ENCODE measurements at places on chromosomes 1 and 21. TPM values are rescaled to one million over a fixed set of nuclear protein-coding genes. Genes with fewer than 3 reads are reported as not detected.

- H3K4me1 ChIP-seq, result peaks cover 15% of the 10 kb centered on the region
- DNase-seq, result no peak
- H3K27ac ChIP-seq, result peak overlapping the region; percentile 12
Measured at GRCh38 chr1:3858231-3858981, 1.1 kb downstream of the DFFB start.

DNA sequence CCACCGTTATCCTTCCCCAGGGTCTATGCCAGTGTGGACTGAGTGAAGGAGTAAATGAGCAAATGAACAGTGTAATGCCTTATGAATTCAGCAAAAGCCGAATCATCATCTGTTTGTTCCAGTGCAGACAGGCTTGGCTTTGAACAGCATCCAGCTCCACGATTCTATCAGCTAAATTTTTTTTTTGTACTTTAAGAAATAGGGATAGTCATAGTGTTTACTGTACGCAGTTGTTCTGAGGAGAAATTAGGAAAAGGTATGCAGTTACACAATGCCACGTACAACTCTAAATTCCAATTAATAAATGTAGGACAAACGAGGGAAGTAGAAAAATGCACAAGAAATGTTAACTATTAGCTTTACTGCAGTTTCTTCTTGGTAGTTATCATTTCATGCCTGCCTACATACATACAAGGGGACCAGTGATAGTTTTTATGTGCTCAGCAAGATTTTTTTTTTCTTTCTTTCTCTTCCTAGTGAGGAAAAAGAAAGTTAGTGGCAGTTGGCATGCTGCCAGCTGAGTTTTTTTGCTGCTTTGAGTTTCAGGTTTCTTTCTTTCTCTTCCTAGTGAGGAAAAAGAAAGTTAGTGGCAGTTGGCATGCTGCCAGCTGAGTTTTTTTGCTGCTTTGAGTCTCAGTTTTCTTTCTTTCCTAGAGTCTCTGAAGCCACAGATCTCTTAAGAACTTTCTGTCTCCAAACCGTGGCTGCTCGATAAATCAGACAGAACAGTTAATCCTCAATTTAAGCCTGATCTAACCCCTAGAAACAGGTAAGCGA, at the start of gene IFI44L:
Gene IFI44L (plus strand): TSS at position 646 of the 777 bp plus-strand sequence. CDS start 7,468 bp downstream, outside the sequence.
- no peak within 1 kb of the TSS for H3K4me3 ChIP-seq
- no peak within 1 kb of the TSS for H3K27ac ChIP-seq
- H3K4me1 ChIP-seq, result no peaks in the 10 kb centered on the region
- no peaks in the 10 kb centered on the region for H3K36me3 ChIP-seq
- H3K27me3 ChIP-seq, result peaks cover 2% of the 10 kb centered on the region

The POU2F1 gene
- 36.1 TPM for total RNA-seq

The SYT14 gene
- 3.7 TPM for total RNA-seq

GRCh38 chr1:228500143-228500734, 13.1 kb downstream of the RNF187 start:
- no peaks in the 10 kb centered on the region for H3K4me1 ChIP-seq
- no peak for DNase-seq
- H3K27me3 ChIP-seq, result peaks cover 22% of the 10 kb centered on the region
- no peak overlapping the region for H3K4me3 ChIP-seq
- no peak overlapping the region for H3K27ac ChIP-seq

DNA sequence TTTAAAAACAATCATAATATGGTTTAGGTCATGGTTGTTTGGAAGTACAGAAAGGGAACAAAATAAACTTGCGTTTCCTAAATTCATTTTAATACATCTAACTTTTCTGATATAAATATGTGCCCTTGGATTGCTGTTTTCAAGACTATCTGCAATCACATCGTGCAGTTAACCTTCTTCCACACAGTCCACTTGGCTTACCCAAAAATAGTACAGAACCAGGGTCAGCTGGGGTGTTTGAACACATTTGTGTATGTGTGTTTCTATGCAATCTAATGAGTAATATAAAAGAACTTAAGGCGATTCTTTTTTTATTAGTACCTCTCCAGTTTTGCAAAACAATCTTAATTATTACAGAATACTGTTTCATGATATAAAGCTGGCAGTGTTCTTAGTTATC, 19.9 kb downstream of the SAMSN1 start:
- H3K4me1 ChIP-seq, result no peaks in the 10 kb centered on the region
- DNase-seq, result no peak
- no peaks in the 10 kb centered on the region for H3K27me3 ChIP-seq
- H3K36me3 ChIP-seq, result no peaks in the 10 kb centered on the region
- H3K4me3 ChIP-seq, result no peak overlapping the region

- peaks cover 12% of the 10 kb centered on the region for H3K4me1 ChIP-seq
- H3K27ac ChIP-seq, result no peak overlapping the region
- H3K27me3 ChIP-seq, result peaks cover 60% of the 10 kb centered on the region
- H3K36me3 ChIP-seq, result peaks cover 2% of the 10 kb centered on the region
Measured at GRCh38 chr1:32871364-32872191, 866 bp upstream of the FNDC5 start.

The HTR6 gene
- not detected for total RNA-seq

DNA sequence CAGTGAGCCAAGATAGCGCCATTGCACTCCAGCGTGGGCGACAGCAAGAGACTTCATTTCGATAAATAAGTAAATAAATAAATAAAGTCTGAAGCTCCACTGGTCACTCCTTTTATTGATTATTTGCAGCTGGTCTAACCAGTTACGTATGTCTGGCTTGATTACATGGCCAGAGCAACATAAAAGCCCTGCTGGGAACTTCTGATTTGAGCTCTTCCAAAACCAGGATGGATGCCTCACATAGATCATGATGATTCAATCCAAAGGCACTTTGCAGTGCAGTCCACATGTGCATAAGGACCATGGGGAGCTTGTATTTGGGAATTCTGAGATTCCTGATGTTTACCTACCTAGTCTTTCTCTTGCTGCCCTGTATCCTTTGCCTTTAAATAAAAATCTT, 24.0 kb downstream of the NSUN4 start:
- no peaks in the 10 kb centered on the region for H3K27me3 ChIP-seq
- H3K27ac ChIP-seq, result peak overlapping the region; percentile 86
- DNase-seq, result no peak

GRCh38 chr1:77424236-77424635, 142.4 kb downstream of the AK5 start:
- peaks cover 10% of the 10 kb centered on the region for H3K27me3 ChIP-seq
- no peaks in the 10 kb centered on the region for H3K36me3 ChIP-seq
- peaks cover 6% of the 10 kb centered on the region for H3K4me1 ChIP-seq
- no peak overlapping the region for H3K27ac ChIP-seq
- no peak for DNase-seq

The INAVA gene
- total RNA-seq, result 84.2 TPM

The CRP gene
- not detected for total RNA-seq

GRCh38 chr1:172708452-172708851, 49.5 kb downstream of the FASLG start:
- no peak overlapping the region for H3K4me3 ChIP-seq
- no peak for DNase-seq
- no peaks in the 10 kb centered on the region for H3K36me3 ChIP-seq
- peaks cover 16% of the 10 kb centered on the region for H3K4me1 ChIP-seq

DNA sequence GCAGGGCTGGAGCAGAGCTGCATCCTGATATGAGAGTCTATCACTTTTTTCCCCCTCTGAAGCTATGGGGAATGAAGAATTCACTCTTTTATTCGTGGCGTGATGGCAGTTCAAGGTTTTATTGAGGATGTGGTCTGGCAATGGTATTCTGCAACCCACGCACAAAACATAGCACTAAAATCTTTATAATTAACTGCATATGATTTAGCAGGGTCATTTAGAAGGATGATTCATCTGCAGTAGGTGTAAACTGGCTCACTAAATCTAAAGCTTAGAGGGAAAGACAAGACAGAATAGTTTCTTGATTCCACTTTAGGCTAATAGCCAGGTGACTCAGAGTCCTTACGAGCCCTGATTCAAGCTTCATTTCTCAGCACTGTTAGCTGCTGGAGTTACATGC, 25.0 kb upstream of the CHRM3 start:
- H3K27ac ChIP-seq, result no peak overlapping the region
- peaks cover 6% of the 10 kb centered on the region for H3K27me3 ChIP-seq
- no peak overlapping the region for H3K4me3 ChIP-seq
- DNase-seq, result no peak
- no peaks in the 10 kb centered on the region for H3K4me1 ChIP-seq

The OR6N1 gene
- total RNA-seq, result not detected

DNA sequence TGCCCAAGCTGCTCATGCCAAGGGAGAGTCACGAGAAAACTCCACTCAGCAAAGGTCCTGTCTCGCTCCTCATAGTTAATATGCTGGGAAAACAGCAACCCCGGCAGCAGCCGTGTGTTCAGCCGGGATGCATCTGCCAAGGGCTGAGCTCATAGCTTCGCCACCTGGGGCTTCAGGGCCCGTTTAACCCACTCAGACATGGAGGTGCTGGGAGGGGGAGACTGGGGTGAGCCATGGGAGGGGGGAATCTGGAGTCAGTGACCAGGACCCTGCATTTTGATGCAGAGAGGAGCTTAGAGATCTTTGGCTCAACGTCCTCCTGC, 283.4 kb downstream of the PTPRU start:
- H3K27ac ChIP-seq, result no peak overlapping the region
- peak; percentile 6 for DNase-seq
- H3K4me3 ChIP-seq, result no peak overlapping the region
- H3K27me3 ChIP-seq, result peaks cover 5% of the 10 kb centered on the region
- no peaks in the 10 kb centered on the region for H3K36me3 ChIP-seq

DNA sequence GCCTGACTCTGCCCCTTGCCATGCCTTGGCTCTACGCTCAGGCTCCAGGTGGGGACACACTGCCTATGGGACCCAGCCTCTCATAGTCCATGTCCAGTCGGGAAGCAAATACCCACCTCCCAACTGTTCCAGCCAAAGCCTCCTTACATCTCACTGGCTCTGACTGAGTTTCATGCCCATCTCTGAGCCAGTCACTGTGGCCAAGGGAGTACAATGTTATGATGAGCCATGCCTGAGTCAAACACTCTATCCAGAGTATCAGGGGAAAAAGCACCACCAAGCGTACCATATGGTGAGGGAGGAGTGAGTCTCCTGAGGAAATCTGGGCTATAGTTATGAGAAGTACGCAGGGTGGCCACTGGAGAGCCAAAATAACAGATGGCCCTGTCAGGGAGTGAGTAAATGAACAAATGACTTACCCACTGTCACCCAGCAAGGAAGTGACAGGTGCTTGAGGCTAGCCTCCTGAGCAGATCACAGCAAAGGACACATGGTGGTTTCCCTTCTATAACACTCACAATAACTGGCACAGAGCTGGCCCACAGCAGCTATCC, 236.6 kb upstream of the GJB5 start:
- no peak overlapping the region for H3K4me3 ChIP-seq
- no peak overlapping the region for H3K27ac ChIP-seq
- H3K36me3 ChIP-seq, result no peaks in the 10 kb centered on the region
- DNase-seq, result no peak
- no peaks in the 10 kb centered on the region for H3K4me1 ChIP-seq

The HES2 gene
- total RNA-seq, result 0.07 TPM

The S100A8 gene
- total RNA-seq, result not detected

The ESPN gene
- 54.0 TPM for total RNA-seq

DNA sequence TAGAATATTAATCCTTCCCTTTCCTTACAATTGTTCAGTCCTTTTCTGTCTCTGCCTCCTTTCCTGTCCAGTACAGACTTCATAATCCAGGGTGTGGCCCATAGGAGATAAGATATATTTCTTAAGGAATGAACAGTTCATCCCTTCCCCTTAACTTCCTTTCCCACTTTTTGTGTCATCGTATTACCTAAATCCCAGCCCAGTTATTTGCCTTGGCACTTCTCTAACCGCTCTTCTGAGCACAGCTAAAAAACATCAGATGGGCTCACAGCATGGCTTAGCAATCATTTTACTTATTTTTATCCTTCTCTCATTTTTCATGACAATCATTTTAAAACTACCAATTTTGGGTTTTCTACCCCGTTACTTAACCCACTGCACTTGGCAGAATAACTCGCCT, 39.6 kb downstream of the F3 start:
- H3K27ac ChIP-seq, result no peak overlapping the region
- H3K36me3 ChIP-seq, result peaks cover 46% of the 10 kb centered on the region
- no peaks in the 10 kb centered on the region for H3K4me1 ChIP-seq
- no peak for DNase-seq
- no peak overlapping the region for H3K4me3 ChIP-seq

DNA sequence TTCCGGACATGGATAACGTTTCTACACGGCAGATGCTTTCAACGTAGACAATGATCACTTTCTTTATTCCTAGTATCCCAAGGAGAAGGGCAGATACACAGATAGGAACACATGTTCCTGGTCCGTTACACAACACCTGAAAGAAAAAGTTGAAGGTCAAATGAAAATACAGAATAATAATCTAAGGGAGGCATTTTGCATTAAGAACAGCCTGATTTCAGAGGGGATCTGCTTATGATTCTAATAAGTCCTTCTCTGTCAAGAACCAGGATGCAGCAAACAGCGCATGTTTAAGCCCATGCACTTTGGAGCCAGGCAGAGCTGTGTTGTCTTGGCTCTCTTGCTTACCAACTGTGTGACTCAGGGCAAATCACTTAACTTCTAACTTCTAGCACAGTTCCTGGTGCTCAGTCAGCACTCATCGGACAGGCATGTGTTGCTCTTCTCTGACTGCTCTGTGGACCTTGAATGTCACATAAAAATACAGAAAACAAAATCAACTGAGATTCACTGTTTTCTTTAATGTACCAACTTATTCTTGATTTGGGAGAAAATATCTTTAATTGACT, 56.3 kb upstream of the CNN3 start:
- DNase-seq, result no peak
- no peaks in the 10 kb centered on the region for H3K27me3 ChIP-seq
- H3K27ac ChIP-seq, result no peak overlapping the region
- H3K4me1 ChIP-seq, result peaks cover 32% of the 10 kb centered on the region
- no peak overlapping the region for H3K4me3 ChIP-seq
- H3K36me3 ChIP-seq, result peaks cover 2% of the 10 kb centered on the region

GRCh38 chr1:85585799-85586198, 5.2 kb downstream of the CCN1 start:
- peaks cover 24% of the 10 kb centered on the region for H3K4me1 ChIP-seq
- H3K27me3 ChIP-seq, result peaks cover 13% of the 10 kb centered on the region
- H3K4me3 ChIP-seq, result no peak overlapping the region
- no peak for DNase-seq
- no peak overlapping the region for H3K27ac ChIP-seq
- peaks cover 15% of the 10 kb centered on the region for H3K36me3 ChIP-seq

The SLC25A34 gene
- 6.0 TPM for total RNA-seq

DNA sequence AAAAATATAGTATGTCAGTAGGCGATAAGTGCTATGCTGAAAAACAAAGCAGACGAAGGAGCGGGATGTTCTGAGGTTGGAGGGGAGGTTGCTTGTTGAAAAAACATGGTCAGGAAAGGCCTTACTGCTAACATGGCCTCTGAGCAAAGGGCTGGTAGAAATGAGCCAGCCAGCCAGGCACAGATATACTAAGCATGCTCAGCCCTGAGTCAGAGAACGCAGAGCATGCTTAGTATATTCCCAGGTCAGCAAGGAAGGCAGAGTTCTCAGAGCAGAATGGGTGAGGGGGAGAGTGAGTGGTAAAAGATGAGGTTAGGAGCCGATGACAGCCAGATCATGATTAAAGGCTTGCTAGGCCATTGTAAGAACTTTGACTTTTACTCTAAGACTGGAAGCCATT, 36.7 kb downstream of the ZBTB40 start:
- no peak overlapping the region for H3K4me3 ChIP-seq
- H3K36me3 ChIP-seq, result peaks cover 12% of the 10 kb centered on the region
- no peaks in the 10 kb centered on the region for H3K27me3 ChIP-seq
